Common myeloid progenitor, CD34-positive (primary cell): ENCODE measurements at places on chromosomes 12 and 14.
A peak's percentile ranks its signal among the peaks of the same experiment; 100 is the strongest.

DNA sequence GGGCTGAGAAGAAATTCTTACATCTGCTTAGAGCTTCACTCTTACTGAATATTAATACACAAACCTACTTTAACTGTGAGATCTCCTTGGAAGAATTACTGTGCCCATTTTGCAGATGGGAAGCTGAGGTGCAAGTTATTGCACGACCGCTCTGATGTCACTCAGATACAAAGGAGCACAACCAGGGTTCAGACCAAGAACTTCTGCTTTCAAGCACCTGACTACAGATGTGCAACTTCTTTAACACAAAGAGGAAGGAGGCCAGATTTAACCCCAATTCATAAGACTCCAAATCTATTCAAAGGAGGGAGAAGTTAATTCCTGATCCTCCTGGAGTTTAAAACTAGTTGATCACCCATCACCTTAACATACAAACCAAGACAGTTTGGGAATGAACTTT, 232.6 kb downstream of the VRK1 start:
- no peak overlapping the region for H3K4me3 ChIP-seq
- H3K4me1 ChIP-seq, result peaks cover 1% of the 10 kb centered on the region
- no peak overlapping the region for H3K27ac ChIP-seq
- DNase-seq, result peak; percentile 60
- H3K27me3 ChIP-seq, result peaks cover 90% of the 10 kb centered on the region

DNA sequence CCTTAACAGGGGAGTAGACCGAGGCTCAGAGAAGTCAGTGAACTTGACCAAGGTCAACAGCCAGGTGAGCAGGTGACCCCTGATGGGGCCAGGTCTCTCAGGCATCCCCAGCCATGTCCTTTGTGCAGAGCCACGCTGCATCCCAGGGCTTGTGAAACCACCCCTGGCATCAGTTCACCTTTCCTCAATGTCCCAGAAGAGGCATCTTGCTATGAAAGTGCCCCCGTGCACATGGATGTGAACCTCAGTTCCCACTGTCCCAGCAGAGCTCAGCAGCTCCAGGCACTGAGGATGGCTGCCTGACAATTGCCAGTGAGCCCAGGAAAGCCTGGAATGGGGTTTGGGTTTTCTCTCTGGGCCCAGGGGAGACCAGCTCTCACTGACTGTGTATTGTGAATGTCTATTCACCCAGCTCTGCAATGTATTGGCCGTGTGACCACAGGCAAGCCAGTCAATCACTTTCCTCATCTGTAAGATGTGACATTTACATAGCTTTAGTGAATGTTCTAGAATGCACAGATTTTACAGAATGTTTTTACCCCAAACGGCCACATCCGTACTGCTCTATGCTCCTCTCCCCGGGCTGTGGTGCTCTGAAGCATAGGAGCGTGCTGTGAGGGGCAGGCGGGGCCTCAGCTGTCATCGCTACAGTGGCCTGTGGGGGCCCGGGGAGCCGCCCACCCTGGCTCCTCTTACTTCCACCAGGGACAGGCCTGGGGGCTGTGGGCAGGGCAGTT, 4.9 kb downstream of the CACNA2D4 start:
- peaks cover under 1% of the 10 kb centered on the region for H3K27me3 ChIP-seq
- H3K27ac ChIP-seq, result no peak overlapping the region
- H3K4me1 ChIP-seq, result peaks cover 29% of the 10 kb centered on the region
- no peaks in the 10 kb centered on the region for H3K36me3 ChIP-seq
- no peak overlapping the region for H3K4me3 ChIP-seq
- DNase-seq, result no peak

- H3K4me3 ChIP-seq, result no peak overlapping the region
- no peaks in the 10 kb centered on the region for H3K36me3 ChIP-seq
- H3K27ac ChIP-seq, result no peak overlapping the region
- DNase-seq, result no peak
Observed at GRCh38 chr14:38122241-38122640, 85.5 kb upstream of the SSTR1 start.

GRCh38 chr14:34583525-34583924, 44.0 kb upstream of the EAPP start:
- no peaks in the 10 kb centered on the region for H3K27me3 ChIP-seq
- H3K27ac ChIP-seq, result no peak overlapping the region
- peaks cover 24% of the 10 kb centered on the region for H3K36me3 ChIP-seq

GRCh38 chr14:74737753-74738325, 24.9 kb downstream of the FCF1 start:
- H3K36me3 ChIP-seq, result peaks cover 26% of the 10 kb centered on the region
- no peak overlapping the region for H3K4me3 ChIP-seq
- DNase-seq, result no peak
- no peaks in the 10 kb centered on the region for H3K4me1 ChIP-seq
- no peak overlapping the region for H3K27ac ChIP-seq
- H3K27me3 ChIP-seq, result no peaks in the 10 kb centered on the region

DNA sequence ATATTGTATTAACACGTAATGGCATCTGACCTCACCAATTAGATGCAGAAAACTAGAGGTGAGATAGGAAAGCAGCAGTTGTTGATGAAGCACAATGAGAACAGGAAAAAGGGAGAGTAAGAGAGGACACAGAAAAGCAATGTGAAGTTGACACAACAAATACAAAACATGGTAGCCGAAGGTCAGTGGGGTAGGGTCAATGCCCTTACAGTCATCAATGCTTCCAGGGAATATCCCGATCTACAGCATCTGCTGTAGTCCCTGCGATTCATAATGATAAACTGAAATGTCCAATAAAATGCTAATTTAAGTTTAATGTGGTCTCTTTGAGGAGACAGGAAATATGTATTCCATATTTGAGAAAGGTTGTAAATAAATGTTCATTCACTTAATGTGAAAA, 2.9 kb upstream of the COL2A1 start:
- no peak for DNase-seq
- H3K27me3 ChIP-seq, result peaks cover 66% of the 10 kb centered on the region
- H3K4me1 ChIP-seq, result peaks cover 3% of the 10 kb centered on the region

GRCh38 chr12:6522193-6522592, 12.1 kb upstream of the GAPDH start:
- no peaks in the 10 kb centered on the region for H3K4me1 ChIP-seq
- no peak overlapping the region for H3K4me3 ChIP-seq

DNA sequence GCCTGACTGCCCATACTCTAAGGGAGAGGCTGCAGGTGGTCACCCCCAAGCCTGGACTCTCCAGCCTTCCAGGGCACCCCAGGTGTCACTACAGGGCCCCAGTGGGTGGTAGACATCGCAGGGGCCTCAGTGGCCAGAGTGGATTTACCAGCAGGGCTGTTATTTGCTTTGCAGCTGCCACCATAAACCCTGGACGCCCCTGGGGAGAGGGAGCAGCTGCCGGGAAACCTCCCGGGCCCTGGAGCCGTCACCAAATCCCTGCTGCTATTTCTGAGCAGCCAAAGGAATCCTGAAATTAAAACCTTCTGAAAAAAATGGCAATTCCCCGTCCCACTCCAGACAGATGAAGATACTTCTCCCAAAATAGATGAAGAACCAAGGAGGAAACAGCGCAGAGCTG, 13.9 kb downstream of the TMEM119 start:
- no peaks in the 10 kb centered on the region for H3K36me3 ChIP-seq
- no peak for DNase-seq
- H3K4me1 ChIP-seq, result no peaks in the 10 kb centered on the region
- no peak overlapping the region for H3K4me3 ChIP-seq

DNA sequence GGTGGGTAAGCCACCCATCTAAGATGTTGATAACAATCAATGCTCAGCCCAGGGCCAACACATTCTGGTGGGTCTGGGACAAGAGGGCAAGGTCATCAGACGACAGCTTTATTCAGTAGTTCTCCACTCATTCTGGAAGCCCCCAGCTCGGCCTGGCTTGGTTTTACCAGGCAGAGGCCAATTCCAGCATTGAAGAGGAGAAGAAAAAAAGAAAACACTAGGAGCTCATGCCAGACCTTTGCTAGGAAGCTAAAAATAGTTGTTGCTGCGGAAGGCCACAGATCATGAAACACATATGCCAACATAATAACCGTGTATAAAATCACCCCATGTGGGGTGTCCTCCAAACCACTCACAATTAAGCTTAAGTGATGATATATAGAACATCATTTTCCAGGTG, 44.4 kb downstream of the CCDC60 start:
- no peak overlapping the region for H3K4me3 ChIP-seq
- H3K36me3 ChIP-seq, result no peaks in the 10 kb centered on the region
- no peak for DNase-seq
- peaks cover 3% of the 10 kb centered on the region for H3K4me1 ChIP-seq
- no peak overlapping the region for H3K27ac ChIP-seq

GRCh38 chr14:93734086-93734822, 54.0 kb downstream of the PRIMA1 start:
- H3K4me3 ChIP-seq, result no peak overlapping the region
- H3K27me3 ChIP-seq, result peaks cover 5% of the 10 kb centered on the region
- H3K27ac ChIP-seq, result no peak overlapping the region
- H3K4me1 ChIP-seq, result no peaks in the 10 kb centered on the region

DNA sequence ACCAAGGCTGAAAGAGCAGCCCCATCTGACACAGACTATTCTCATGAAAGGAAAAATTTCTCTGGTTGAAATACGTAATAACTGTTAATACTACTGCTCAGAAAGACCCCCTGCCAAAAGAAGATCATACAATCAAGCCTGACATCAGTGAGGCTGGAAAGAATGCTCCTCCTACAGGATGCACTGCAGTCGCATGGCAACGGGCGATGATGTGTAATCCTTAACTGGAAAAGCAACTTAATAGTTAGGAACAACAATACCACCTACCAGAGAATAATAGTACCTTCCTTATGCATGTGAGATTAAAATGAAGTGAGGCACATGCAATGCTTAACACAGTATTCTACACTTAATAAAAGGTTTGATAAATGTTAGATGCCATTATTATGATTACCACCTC, 1.2 kb upstream of the GOLGA5 start:
- peaks cover 22% of the 10 kb centered on the region for H3K4me1 ChIP-seq
- H3K27ac ChIP-seq, result no peak overlapping the region
- H3K4me3 ChIP-seq, result no peak overlapping the region
- DNase-seq, result no peak
- no peaks in the 10 kb centered on the region for H3K27me3 ChIP-seq

GRCh38 chr12:123363740-123364531, 711 bp downstream of the SBNO1 start:
- no peaks in the 10 kb centered on the region for H3K36me3 ChIP-seq
- H3K4me1 ChIP-seq, result peaks cover 4% of the 10 kb centered on the region
- peak overlapping the region; percentile 95 for H3K4me3 ChIP-seq

DNA sequence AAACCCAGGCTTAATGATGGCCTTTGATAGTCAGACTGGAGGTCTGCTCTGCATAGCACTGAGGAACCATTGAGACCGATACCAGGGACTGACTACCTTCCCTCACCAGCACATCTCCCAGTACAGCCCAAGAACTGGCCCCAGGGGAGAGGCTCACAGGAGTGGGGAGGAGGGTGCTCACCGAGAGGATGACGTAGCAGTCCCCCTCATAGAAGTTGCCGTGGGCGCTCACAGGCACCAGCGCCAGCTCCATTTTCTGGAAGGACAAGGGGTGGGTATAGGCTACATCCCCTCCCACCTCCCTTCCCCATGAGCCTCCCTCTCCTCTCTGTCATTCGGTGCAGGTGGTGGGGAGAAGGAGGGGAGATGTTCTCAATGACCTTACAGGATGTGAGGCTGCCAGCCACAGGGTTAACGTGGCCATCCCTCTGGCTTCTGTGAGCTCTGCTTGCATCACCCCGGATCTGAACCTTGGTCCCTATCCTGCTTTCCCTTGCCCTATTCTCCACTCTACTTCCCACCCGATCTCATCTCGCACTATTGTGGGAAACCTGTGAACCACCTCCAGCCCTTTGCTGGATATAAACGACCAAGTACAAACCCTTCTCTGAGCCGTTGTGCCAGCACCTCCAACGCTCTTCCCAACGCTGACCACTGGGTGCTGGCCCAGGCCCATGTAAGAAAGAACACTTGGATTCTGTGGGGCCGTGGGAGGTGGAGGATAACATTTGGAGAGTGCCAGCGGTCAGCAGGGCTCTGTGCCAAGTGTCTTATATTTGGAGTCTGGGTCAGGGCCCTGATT, 4.4 kb downstream of the AVIL start:
- no peak for DNase-seq
- no peaks in the 10 kb centered on the region for H3K27me3 ChIP-seq

DNA sequence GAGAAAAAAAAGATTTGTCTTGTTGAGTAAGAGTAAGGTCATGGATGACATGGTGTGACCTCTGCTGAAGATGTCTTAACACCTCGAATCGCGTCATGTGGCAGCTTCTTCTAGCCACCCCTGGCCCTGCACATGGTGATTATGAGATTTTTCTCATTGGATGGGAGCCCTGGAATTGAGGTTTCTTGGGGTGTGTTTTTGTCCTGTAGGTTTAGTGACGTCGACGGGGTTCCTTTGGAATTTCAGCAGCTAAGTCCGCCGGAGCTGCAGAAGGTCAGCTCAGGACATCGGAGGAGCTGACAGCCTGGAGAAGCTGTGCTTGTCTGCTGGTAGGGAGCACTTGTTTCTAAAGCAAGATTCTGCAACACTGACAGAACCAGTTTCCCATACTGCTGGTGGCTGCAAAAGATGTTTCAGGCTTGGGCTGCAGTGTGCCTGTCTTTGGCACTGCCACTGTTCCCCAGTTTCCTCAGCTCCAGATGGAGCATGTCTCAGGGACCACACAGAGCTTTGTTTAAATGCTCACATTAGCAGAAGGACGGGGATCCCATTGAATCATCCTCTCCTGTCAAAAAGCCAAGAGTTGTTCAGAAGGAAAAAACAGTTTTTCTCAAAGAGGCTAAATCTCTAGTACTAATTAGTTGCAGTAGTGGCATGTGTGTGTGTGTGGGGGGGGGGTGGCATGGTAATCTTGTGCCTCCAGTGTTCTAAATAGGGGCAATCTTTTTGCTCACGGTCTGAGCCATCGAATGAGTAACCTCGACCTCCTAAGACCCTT, 5.2 kb upstream of the FOS start:
- H3K4me1 ChIP-seq, result peaks cover 60% of the 10 kb centered on the region
- H3K4me3 ChIP-seq, result no peak overlapping the region
- H3K36me3 ChIP-seq, result no peaks in the 10 kb centered on the region
- H3K27ac ChIP-seq, result no peak overlapping the region
- DNase-seq, result no peak

GRCh38 chr12:56766535-56766934, 3.4 kb downstream of the HSD17B6 start:
- no peaks in the 10 kb centered on the region for H3K36me3 ChIP-seq
- H3K27ac ChIP-seq, result no peak overlapping the region
- peak; percentile 13 for DNase-seq
- H3K4me1 ChIP-seq, result no peaks in the 10 kb centered on the region
- H3K4me3 ChIP-seq, result no peak overlapping the region

- no peak overlapping the region for H3K27ac ChIP-seq
- DNase-seq, result peak; percentile 21
Observed at GRCh38 chr12:79233341-79233781, 368.8 kb downstream of the SYT1 start.

GRCh38 chr14:76753541-76754198, 7.6 kb upstream of the VASH1 start:
- no peaks in the 10 kb centered on the region for H3K4me1 ChIP-seq
- no peak overlapping the region for H3K4me3 ChIP-seq
- no peak for DNase-seq
- no peaks in the 10 kb centered on the region for H3K36me3 ChIP-seq

GRCh38 chr12:91851741-91852477, 293.7 kb downstream of the BTG1 start:
- DNase-seq, result no peak
- no peak overlapping the region for H3K27ac ChIP-seq
- H3K4me3 ChIP-seq, result no peak overlapping the region

GRCh38 chr12:100826323-100826722, 31.7 kb downstream of the ANO4 start:
- no peaks in the 10 kb centered on the region for H3K27me3 ChIP-seq
- peak; percentile 62 for DNase-seq
- H3K36me3 ChIP-seq, result no peaks in the 10 kb centered on the region
- no peaks in the 10 kb centered on the region for H3K4me1 ChIP-seq
- no peak overlapping the region for H3K4me3 ChIP-seq
- H3K27ac ChIP-seq, result no peak overlapping the region

GRCh38 chr12:123041042-123041531, 60.6 kb downstream of the ARL6IP4 start:
- no peaks in the 10 kb centered on the region for H3K36me3 ChIP-seq
- H3K4me1 ChIP-seq, result peaks cover 38% of the 10 kb centered on the region
- H3K27me3 ChIP-seq, result no peaks in the 10 kb centered on the region
- no peak overlapping the region for H3K4me3 ChIP-seq
